ENCODE measurements at places on chromosomes 4 and X. TPM values are rescaled to one million over a fixed set of nuclear protein-coding genes. Genes with fewer than 3 reads are reported as not detected.

WAS gene
- not detected for polyA plus RNA-seq

MAGEC3 gene
- polyA plus RNA-seq = not detected

KCNIP4 gene
- polyA plus RNA-seq = 1,187 TPM

HTN3 gene
- not detected for polyA plus RNA-seq

PLXNA3 gene
- polyA plus RNA-seq = not detected

ADGRG2 gene
- not detected for polyA plus RNA-seq

PRDM8 gene
- 0.43 TPM for polyA plus RNA-seq

C1QTNF7 gene
- not detected for polyA plus RNA-seq

ADAMTS3 gene
- polyA plus RNA-seq = not detected

SLITRK2 gene
- polyA plus RNA-seq = 50.3 TPM

SAT1 gene
- polyA plus RNA-seq = 115 TPM

PF4V1 gene
- not detected for polyA plus RNA-seq

FHL1 gene
- polyA plus RNA-seq = 90.3 TPM

CD38 gene
- not detected for polyA plus RNA-seq

ASB12 gene
- not detected for polyA plus RNA-seq

PHKA1 gene
- 1.0 TPM for polyA plus RNA-seq

AKAP14 gene
- polyA plus RNA-seq = 0.51 TPM

STPG2 gene
- 0.24 TPM for polyA plus RNA-seq

RIPPLY1 gene
- polyA plus RNA-seq = not detected

ANK2 gene
- 541 TPM for polyA plus RNA-seq

NAA11 gene
- not detected for polyA plus RNA-seq

HCFC1 gene
- polyA plus RNA-seq = 5.5 TPM

NUDT11 gene
- polyA plus RNA-seq = 17.3 TPM

RAB9B gene
- 15.4 TPM for polyA plus RNA-seq

UCP1 gene
- polyA plus RNA-seq = not detected

RASSF6 gene
- polyA plus RNA-seq = not detected

GATB gene
- 43.2 TPM for polyA plus RNA-seq

PNMA3 gene
- polyA plus RNA-seq = 4.1 TPM

MAOB gene
- 42.1 TPM for polyA plus RNA-seq

MAGEB1 gene
- not detected for polyA plus RNA-seq

CCNA2 gene
- polyA plus RNA-seq = 4.8 TPM

LRIT3 gene
- 0.08 TPM for polyA plus RNA-seq

SPANXN4 gene
- not detected for polyA plus RNA-seq

PLAC8 gene
- polyA plus RNA-seq = 1.6 TPM

ATP11C gene
- polyA plus RNA-seq = not detected

PLAC1 gene
- not detected for polyA plus RNA-seq

CFAP47 gene
- not detected for polyA plus RNA-seq

FAM114A1 gene
- 3.0 TPM for polyA plus RNA-seq

ABCE1 gene
- 130 TPM for polyA plus RNA-seq

AR gene
- polyA plus RNA-seq = 4.4 TPM

ADGRL3 gene
- polyA plus RNA-seq = 15.0 TPM

HSD17B10 gene
- polyA plus RNA-seq = 28.5 TPM

BST1 gene
- not detected for polyA plus RNA-seq

CXCL6 gene
- not detected for polyA plus RNA-seq

TMPRSS11D gene
- polyA plus RNA-seq = not detected

JCHAIN gene
- 0.34 TPM for polyA plus RNA-seq

SCML2 gene
- 2.6 TPM for polyA plus RNA-seq

RBM46 gene
- not detected for polyA plus RNA-seq

HSD17B13 gene
- 0.31 TPM for polyA plus RNA-seq

BMP15 gene
- polyA plus RNA-seq = not detected

TAF7L gene
- 0.18 TPM for polyA plus RNA-seq

SSX3 gene
- polyA plus RNA-seq = 0.32 TPM

SH2D1A gene
- not detected for polyA plus RNA-seq

IL13RA2 gene
- polyA plus RNA-seq = 0.81 TPM

SATL1 gene
- 1.2 TPM for polyA plus RNA-seq

Measured in Purkinje cell (primary cell).